ENCODE measurements at places on chromosomes 1 and 21.

DNA sequence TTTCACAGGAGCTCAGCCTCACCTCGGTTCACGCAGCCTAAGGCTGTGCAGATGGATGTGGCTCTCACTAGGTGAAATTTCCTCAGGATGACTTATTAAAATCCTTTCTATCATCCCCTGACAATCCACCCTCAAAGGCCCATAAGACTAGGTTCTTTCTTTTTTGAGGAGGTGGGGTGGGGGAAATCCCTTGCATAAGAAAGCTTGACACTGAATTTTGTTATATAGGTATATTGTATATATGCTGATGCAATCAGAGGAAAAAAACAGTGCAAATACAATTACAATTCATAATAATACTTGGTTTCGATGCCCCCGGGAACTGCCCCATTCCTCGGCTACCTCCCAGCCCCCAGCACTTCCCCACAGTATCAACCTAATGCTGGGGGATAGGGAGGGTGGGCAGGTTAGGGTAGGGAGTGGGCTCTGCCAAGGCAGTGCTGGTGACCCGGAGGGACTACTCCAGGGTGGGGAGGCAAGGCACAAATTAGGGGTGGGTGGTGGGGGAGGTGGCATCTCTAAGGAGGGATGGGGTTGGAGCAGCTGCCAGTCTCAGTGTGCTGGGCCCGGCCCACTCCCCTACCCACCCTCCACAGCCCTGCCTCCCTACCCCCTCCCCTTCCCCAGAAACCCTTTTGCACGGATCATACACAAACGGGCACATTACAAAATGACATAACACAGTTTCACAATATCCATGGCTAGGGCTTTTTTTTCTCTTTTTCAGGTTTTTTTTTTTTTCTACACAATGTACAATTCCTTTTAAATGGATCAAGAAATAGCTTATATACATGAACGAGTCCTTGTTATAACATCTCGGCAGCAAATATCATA, 30.9 kb downstream of the SLC27A3 start:
- DNase-seq: no peak

DNA sequence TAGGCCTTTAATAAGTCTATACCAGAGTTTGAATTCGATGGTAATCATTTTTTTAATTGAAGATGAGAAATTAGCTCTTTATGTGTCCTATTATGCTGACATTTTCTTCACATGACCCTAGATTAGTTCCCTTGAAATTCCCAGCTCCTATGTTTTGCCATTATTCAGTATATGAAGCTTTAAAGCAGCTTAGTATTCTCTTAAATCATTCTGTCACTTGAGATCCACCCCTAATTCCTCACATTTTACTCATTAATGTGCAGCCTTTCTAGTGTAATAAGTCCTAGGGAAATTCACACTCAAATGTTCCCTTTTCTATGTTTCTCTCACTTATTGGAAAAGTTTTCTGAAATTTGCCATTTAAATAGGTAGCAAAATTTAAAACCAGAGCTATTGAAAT, 704.5 kb upstream of the B3GALT2 start:
- no peak for DNase-seq

DNA sequence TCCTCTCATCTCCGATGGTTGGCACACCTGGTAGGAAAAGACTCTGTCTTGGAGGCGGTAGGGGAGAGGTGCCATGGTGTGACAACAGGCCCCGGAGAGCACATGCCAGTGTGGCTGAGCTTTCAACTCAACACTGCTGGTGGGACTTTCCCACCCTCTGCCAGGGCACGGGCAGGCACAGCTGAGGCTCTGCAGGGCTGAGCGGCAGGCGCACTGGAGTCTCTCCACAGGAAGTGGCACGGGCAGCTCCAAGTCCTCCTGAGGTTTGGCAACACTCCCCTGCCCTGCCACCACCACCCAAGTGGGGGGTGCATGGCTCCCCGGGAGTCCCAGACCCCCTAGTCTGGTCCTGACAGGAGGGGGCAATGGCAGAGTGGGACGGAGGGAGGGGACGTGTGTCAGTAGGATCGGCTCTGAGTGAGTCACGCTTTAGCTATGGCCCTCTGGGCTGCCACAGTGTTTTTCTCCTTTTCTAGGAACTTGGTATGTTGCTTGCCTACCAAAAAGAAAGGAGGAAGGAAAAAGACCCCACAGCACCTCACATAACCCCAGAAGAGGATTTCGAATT, 27.3 kb upstream of the EVA1B start:
- DNase-seq: no peak

GRCh38 chr1:66373157-66373591, 160.8 kb upstream of the SGIP1 start:
- DNase-seq: no peak

DNA sequence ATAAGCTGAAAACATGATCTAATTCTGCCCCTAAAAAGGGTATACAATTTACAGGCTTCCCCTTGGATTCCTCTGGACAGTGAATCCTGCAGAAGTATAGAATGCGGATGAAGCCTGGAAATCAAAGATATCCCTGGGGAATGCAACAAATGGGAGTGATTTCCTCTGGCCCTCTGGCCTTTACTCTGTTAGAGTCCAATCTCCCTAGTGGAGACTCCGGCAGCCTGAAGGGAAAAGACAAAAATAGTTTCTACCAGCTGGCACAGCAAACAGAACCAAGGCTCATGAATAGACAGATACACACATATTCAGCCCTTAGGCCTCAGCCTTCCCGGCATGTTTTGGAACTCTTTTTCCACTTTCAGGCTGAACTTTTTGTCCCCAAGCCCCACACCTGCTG, 3.9 kb upstream of the LRRC52 start:
- no peak for DNase-seq

GRCh38 chr1:100482167-100482566, 55.8 kb upstream of the GPR88 start:
- DNase-seq: no peak

DNA sequence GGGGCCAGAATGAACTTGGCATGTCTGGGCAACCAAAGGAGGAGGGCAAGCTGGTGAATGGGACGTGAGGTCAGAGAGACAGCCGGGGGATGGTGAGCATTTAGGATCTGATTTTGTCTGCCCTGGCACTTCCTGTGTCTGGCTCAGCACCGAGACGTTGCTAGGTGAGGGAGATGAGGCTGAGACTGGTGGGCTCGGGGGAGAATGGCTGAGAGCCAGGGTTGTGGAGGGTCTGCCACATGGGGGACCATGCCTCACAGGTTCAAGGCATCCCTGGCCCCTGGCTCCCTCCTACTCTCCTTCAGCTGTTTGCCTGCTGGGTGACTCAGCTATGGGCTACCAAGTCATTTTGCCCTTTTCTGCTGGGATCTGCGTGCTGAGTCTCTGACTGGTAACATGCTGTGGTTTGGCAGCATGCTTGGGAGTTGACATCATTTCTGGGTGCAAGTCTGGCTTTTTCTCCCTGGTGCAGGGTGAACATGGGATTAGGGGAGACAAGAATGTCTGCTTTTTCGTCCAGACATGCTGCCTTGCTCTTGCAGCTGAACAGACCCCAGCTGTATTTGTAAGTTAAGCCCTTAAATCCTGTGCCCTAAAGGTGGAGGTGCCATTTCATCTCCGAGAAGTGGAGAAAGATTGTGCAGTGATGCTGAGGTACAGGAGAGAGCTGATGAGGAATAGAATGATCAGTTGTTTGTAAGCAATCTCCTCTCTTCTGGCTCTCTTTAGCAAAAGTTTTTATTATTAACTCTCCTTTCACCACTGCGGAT, 17.6 kb downstream of the GALNT2 start:
- peak; percentile 49 for DNase-seq

DNA sequence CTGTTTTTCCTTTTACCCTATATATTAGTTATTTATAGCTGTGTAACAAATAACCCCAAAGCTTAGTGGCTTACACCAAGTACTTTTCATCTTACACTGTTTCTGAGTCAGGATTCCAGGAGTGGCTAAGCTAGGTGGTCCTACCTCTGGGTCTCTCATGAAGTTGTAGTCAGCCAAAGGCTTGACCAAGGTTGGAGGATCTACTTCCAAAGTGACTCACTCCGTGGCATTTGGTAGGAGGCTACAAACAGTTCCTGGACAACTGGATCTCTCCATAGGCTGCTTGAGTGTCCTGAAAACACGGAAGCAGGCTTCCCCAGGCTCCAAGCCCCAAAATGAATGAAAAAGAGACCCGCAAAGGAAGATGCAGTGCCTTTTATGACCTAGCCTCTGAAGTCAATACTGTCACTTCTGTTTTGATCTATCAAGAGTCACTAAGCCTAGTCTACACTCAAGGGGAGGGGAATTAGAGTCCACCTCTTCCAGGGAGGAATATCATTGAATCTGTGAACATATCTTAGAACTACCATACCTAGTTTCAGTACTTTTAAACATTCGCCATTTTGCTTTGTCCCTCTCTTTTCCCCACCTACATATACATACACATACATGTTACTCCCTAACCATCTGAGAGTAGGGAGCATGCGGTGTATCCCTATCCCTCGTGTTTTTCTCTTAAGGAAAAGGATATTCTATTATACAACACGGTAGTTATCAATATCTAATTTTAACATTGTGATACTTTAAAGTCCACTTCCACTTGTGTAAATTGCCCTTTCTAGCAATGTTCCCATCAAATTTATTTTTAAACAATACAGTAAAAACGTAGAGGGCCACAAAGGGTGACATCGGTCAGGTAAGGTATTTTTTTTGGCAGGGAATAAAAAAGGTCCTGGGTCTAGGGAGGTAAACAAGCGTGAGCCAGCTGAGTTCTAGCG, 67.2 kb downstream of the SLC35A3 start:
- DNase-seq: no peak

DNA sequence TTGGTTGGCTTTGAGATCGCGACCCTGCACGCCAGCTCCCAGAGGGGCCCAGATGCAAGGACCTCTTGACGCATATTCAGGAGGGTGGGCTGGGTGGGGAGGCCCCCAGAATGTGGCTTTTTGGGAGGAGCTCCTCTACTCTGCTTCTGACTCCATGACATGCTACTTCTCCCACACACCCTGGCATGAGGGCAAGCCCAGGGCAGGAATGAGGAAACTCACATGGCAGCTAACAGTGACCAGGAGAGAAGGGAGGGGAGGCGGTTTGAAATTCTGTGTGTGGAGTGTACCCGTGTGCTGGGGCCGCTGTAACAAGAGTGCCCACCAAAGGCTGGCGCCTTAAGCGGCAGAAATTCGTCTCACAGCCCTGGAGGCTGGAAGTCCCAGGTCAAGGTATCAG, 61.3 kb upstream of the GPR153 start:
- no peak for DNase-seq

DNA sequence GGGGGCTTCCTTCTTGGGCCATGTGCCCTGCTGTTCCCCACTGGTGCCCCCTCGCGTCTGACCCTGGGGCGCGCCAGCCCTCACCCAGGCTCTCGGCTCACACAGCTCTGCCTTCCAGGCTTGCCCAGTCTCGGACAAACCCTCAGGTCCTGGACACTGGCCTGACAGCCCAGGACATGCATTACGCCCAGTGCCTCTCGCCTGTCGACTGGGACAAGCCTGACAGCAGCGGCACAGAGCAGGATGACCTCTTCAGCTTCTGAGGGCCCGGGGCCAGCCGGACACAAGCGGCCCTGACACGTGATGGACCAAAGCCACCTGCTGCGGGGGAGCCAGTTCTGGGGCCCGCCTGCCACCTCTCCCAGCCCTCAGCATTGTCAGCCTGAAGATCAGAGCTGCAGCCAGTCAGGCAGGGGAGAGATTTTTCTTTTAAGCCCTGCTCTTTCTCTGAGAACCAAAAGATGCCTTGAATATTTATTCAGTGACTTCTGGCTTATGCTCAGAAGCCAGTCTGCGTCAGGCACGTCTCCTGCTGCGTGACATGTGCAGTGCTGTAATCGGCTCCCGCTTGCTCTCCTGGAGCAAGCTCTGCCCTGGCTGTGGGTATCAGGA, 23.4 kb downstream of the LDLRAP1 start:
- DNase-seq: no peak

DNA sequence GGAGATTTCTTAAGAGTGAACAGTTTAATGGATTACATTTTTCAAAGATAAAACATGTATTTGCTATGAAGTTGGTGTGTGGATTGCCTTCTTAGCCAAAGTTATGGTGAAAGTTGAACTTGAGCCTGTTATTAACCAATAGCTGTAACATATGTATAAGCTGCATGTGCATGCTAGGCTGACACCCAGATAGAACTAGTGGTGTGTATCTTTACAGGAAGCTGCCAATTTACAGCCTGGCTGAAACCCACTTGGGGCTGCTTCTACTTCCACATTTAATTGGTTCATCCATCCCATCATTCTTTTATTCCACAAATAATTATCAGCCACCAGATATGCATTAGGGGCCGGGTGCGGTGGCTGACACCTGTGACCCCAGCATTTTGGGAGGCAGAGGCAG, 3.3 kb downstream of the PLA2G5 start:
- DNase-seq: no peak

DNA sequence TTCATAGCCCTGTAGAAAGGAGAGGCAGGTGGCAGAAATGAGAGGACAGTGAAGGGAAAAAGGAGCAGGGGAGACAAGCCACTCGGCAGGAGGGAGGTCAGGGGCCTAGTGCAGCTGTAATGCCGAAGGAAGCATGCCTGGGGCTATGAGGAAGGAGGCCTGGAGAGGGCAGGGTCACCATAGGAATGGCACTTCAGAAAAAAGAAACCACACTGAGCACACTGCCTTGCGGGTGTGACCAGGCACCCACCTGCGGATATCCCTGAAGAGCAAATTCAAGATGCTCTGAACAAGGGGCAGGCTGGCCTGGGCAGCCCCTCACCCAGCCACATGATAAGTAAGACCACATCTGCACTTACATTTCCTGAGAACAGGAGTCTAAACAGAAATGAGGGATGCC, 104.7 kb downstream of the JAK1 start:
- DNase-seq: peak; percentile 72

DNA sequence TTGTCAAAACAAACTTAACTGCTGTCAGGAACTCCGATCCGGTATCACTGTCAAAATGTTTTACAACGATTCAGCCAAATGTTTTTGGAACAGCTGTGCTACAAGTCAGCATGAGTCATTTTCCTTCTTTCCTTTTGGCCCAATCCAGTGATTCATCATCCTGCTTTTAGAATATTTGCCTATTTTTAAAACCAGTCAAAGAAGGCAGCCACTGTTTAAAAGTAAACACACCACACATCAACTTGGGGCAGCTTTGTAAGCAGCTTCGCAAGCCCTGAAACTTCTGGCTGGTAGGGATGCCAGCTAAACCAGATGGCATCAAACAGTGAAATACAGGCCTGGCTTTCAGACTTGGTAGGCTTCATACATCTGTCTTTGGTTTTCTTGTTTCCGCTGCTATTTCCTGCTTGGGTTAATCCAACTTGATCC, 14.9 kb downstream of the MAP3K7CL start:
- no peak for DNase-seq

DNA sequence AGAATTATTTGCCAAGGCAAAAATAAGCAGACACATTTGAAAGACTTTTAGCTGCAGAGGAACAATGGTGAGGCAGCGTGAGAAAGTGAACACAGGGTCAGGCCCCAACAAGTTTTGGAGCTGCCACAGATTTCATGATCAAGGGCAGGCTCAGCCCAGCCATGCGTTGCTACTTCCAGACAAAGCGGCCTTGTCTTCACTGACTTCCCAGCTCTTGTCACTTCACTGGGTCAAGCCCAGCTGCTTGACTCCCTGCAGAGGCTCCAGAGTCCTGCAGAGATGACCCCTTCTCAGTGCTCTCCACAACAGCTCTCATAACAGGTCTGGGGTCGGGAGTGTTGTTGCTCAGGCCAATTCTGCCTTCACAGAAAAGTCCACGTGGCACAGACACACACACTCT, 35.8 kb downstream of the HHAT start:
- no peak for DNase-seq
